ENCODE measurements at places on chromosomes 4 and X.

- no peak for DNase-seq
Measured at GRCh38 chr4:121789455-121789854, 11.7 kb upstream of the EXOSC9 start.

GRCh38 chr4:102610476-102610875, 109.3 kb downstream of the NFKB1 start:
- no peak for DNase-seq

DNA sequence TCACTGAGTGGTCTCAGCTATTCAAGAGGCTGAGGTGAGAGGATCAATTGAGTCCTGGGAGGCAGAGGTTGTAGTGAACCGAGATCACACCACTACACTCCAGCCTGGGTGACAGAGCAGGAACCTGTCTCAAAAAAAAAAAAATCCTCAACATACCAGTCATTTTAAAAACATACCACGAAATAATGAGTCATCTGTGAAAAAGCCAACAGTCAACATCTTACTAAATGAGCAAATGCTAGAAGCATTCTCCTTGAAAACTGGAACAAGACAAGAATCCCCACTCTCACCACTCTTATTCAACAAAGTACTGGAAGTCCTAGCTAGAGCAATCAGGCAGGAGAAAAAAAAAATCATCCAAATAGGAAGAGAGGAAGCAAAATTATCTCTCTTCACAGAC, 104.0 kb upstream of the ARHGEF9 start:
- no peak for DNase-seq

DNA sequence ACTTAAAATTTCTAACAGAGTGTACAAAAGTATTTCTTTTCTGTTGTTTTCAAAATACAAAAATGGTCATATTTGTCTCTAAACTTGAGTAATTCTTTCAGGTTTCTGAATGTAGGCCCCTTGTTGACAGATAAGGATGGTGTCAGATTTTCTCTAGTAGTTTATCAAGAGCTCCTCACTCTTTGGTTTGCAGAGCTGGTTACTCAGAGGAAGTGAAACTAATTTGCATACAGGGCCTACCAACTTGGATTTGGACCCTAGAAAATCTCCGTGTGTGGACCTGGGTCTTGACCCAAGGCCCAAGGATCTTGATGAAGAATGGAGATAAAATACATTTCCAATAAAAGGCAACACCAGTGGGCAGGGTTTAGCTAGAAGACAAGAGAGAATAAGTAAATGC, 433 bp upstream of the ADH6 start:
- DNase-seq: no peak

GRCh38 chrX:118346258-118347094, 570 bp downstream of the WDR44 start:
- peak; percentile 52 for DNase-seq

DNA sequence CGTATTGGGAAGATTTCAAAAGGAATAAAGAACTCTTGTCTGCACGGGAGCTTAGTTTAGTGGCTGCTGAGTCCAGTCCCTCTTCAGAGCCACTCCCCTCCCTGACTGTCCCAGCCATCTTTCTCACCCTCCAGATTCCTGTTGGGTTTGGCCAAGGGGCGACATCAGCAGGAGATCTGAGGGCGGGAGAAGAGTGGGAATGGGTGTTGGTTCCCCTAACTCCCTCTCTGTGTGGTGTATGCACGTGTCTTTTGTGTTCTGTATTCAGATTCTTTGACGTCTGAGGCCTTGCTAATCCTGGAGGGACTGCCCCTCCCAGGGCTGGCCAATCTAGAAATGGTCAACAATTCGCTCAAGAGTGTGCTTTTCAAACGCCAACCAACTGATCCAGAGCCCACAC, 37.4 kb downstream of the CYTL1 start:
- DNase-seq: no peak

DNA sequence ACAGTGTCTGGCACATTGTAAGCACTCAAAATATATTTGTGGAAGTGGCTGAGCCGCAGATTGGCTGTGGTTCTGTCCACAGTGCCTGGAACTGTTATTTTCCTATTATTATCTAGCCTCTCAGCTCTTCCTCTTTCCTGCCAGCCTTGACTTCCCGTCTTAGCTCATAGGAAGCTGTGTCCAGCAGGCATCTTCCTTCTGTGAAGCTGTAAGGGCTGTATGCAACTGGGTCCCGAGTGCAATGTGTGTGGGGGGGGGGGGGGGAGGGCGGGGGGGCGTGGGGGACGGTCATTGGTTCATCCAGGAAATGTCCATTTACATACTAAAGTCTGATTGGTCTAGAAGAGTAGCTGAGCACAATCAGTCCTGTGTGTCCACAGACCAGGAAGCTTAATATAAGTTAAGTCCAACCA, 210.7 kb downstream of the PDGFRA start:
- DNase-seq: peak; percentile 82

- peak; percentile 71 for DNase-seq
Measured at GRCh38 chrX:24260842-24261550, 52.9 kb downstream of the SUPT20HL2 start.

DNA sequence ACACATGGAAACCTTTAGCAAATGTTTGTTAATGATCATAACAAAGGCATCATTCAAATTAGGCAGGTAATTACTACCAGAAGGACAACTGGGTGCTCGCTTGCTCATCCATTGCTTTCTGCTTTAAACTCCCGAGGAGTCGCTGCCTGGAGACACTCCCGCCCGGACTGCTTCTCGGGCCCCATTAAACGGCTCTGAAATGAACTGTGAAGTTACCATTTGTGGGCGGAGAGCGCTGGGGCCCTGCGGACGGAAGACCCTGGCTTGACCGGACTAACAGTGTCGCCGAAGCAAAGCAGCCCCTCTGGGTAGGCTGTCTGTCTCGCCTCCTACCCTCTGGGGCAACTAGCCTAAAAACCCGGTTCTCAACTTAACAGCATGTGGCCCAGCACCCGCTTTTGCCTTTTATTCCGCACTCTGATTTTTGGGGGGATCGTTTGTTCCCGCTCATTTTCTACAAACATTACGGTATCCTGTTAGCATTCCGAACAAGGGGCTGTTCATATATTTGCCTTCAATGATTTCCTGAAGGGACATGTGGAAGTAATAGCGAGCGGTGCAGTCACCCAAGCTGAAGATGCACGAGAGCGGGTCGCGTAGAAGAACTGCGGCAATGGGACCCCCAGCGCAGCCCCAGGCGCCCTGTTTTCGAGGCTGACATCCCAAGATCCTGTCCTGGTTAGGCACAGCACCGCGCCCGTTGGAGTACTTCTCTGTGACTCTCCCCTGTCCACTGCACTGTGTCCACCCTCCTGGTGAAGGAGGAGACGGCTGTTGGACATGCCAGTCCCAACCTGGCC, 1.6 kb upstream of the PDGFRA start:
- no peak for DNase-seq

GRCh38 chr4:6991771-6992557, 51.2 kb upstream of the TADA2B start:
- DNase-seq: peak; percentile 41

GRCh38 chr4:24145591-24145990, 255.7 kb upstream of the PPARGC1A start:
- DNase-seq: no peak

- DNase-seq: no peak
Measured at GRCh38 chr4:76964769-76965168, 15.2 kb downstream of the SEPTIN11 start.

Data from GDM1 (cell line).